Endothelial cell (in vitro differentiated cells): ENCODE measurements at places on chromosomes 5 and 9.

DNA sequence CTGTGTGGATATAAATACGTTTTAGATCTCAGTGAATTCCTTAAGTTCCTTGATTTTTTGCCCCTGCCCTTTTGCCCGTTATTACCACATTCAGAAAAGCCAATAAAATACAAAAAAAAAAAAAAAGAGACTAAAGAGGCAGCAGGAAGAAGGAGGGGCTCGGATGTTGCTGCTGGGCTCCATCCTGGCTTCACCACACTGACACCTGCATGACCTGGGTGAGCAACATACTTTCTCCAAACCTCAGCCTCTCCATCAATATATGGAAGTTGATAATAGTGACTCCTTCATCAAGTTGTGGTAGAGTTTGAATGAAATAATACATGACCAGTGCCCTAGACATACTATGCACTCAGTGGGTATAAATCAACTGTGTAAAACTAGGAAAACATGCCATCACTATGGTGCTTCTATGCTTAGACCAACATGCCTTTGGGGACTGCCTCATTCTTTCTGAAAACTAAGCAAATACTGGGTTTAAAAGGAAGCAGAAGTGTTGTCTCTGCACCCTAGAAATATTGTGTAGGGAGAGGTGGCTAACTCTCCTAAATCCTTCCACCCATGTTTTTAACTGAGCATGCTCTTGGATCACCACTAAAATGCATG, 243.0 kb downstream of the PIK3R1 start:
- DNase-seq = no peak
- no peaks in the 10 kb centered on the region for H3K4me1 ChIP-seq
- no peaks in the 10 kb centered on the region for H3K36me3 ChIP-seq
- no peaks in the 10 kb centered on the region for H3K27me3 ChIP-seq
- H3K27ac ChIP-seq = no peak overlapping the region
- no peak overlapping the region for H3K4me3 ChIP-seq

- H3K36me3 ChIP-seq = no peaks in the 10 kb centered on the region
- DNase-seq = no peak
- H3K27ac ChIP-seq = no peak overlapping the region
- H3K27me3 ChIP-seq = no peaks in the 10 kb centered on the region
- H3K4me3 ChIP-seq = no peak overlapping the region
- H3K4me1 ChIP-seq = no peaks in the 10 kb centered on the region
Measured at GRCh38 chr5:169795338-169795737, 158.3 kb downstream of the DOCK2 start.

DNA sequence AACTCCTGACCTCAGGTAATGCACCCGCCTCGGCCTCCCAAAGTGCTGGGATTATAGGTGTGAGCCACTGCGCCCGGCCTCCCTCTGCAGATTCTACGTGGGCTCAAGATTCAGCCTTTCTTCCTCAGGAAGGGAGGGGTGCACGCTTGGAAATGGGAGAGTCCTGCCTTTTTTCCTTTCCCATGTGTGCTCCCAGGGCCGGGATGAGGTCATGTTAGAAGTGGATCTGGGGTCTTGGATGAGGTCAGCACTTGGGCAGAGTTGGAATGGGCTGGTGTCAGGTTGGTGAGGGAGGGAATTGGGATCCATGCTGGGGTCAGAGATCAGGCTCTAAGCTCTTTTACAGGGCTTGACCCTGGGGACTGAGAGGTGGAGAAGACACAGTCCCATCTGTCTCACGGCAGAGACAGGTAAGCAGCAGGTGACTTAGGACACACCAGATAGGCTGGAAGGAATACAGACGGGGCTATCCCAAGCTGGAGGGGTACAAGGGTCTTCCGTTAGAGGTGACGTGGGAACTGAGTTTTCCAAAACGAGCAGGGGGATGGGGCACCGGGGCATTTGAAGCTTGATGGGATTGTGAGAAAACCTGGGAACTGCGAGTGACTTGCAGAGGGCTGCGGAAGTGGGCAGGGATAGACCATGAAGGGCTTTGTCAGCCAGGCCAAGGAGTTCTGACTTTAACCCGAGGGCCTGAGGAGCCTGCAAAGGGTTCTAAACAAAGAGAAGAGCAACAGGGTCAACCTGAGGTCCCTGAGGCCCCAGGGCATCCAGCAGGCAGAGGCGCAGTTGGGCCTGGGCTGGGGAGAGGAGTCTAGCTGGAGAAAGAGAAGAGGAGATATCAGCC, 1.8 kb upstream of the AQP7 start:
- no peak for DNase-seq
- no peak overlapping the region for H3K27ac ChIP-seq
- H3K36me3 ChIP-seq = no peaks in the 10 kb centered on the region
- peaks cover 10% of the 10 kb centered on the region for H3K27me3 ChIP-seq
- no peak overlapping the region for H3K4me3 ChIP-seq

- no peaks in the 10 kb centered on the region for H3K27me3 ChIP-seq
- H3K36me3 ChIP-seq = no peaks in the 10 kb centered on the region
- no peak overlapping the region for H3K27ac ChIP-seq
- H3K4me3 ChIP-seq = no peak overlapping the region
Measured at GRCh38 chr5:106086352-106086751, 1584.4 kb downstream of the EFNA5 start.

- H3K27ac ChIP-seq = no peak overlapping the region
- DNase-seq = no peak
- H3K36me3 ChIP-seq = no peaks in the 10 kb centered on the region
- no peaks in the 10 kb centered on the region for H3K4me1 ChIP-seq
- H3K27me3 ChIP-seq = no peaks in the 10 kb centered on the region
Measured at GRCh38 chr9:6711403-6711802, 46.4 kb upstream of the KDM4C start.

GRCh38 chr9:1414711-1415131, 364.6 kb downstream of the DMRT2 start:
- no peaks in the 10 kb centered on the region for H3K4me1 ChIP-seq
- no peaks in the 10 kb centered on the region for H3K27me3 ChIP-seq

- peaks cover 6% of the 10 kb centered on the region for H3K27me3 ChIP-seq
- H3K36me3 ChIP-seq = peaks cover 7% of the 10 kb centered on the region
- no peak overlapping the region for H3K4me3 ChIP-seq
- H3K4me1 ChIP-seq = peaks cover 16% of the 10 kb centered on the region
- H3K27ac ChIP-seq = no peak overlapping the region
Measured at GRCh38 chr9:134177624-134178393, 13.4 kb upstream of the RNU6ATAC start.

- H3K27me3 ChIP-seq = peaks cover 8% of the 10 kb centered on the region
- no peak overlapping the region for H3K27ac ChIP-seq
- no peaks in the 10 kb centered on the region for H3K36me3 ChIP-seq
- no peak for DNase-seq
Measured at GRCh38 chr5:132752581-132753125, 5.4 kb downstream of the CCNI2 start.

GRCh38 chr9:89880161-89880560, 275.3 kb downstream of the GADD45G start:
- no peak for DNase-seq
- no peak overlapping the region for H3K4me3 ChIP-seq
- no peaks in the 10 kb centered on the region for H3K36me3 ChIP-seq
- H3K4me1 ChIP-seq = no peaks in the 10 kb centered on the region
- no peak overlapping the region for H3K27ac ChIP-seq
- H3K27me3 ChIP-seq = peaks cover 10% of the 10 kb centered on the region

GRCh38 chr5:58921159-58921558, 338.3 kb downstream of the RAB3C start:
- H3K36me3 ChIP-seq = no peaks in the 10 kb centered on the region
- no peak overlapping the region for H3K4me3 ChIP-seq
- DNase-seq = no peak
- no peak overlapping the region for H3K27ac ChIP-seq

DNA sequence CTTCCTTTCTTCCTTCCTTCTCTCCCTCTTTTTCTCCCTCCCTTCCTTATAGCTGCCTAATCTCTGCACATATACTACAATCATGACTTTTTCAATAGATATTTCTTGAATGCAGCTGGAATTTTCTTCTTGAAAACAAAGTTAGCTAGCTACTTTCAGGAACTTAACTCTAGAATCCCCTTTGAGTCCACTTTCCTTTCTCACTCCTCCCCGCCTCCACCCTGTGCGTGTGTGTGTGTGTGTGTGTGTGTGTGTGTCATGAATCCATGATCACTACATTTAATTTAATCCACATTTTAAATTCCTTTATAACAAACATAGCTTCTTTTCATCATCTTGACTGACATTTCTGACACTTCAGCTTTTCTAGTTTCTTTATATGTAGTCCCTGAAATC, 167.5 kb upstream of the KLF9 start:
- H3K27ac ChIP-seq = no peak overlapping the region
- peaks cover 1% of the 10 kb centered on the region for H3K27me3 ChIP-seq
- no peaks in the 10 kb centered on the region for H3K4me1 ChIP-seq
- H3K36me3 ChIP-seq = no peaks in the 10 kb centered on the region

DNA sequence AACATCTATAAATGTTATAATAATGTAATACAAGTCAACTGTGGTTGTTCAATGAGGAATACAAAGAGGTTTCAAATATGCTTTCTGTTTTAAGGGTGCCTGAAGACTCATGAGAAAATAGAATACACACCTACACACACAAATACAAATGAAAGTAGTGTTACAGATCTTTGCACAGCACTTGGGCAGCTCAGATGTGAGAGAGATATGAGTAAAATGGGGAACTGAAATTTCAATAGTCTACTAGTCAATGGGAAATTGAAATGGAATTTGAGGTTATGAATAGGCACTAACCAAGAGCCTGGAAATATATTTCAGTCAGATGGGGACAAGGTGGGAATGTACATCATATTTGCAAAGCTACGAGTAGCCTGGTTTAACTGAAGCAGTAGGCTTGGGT, 96.6 kb downstream of the ISL1 start:
- no peak overlapping the region for H3K4me3 ChIP-seq
- no peaks in the 10 kb centered on the region for H3K36me3 ChIP-seq
- H3K27ac ChIP-seq = no peak overlapping the region
- no peak for DNase-seq
- H3K27me3 ChIP-seq = no peaks in the 10 kb centered on the region
- H3K4me1 ChIP-seq = no peaks in the 10 kb centered on the region

GRCh38 chr9:97059626-97060025, 20.7 kb upstream of the CTSV start:
- no peaks in the 10 kb centered on the region for H3K36me3 ChIP-seq
- no peaks in the 10 kb centered on the region for H3K27me3 ChIP-seq
- no peak overlapping the region for H3K27ac ChIP-seq
- H3K4me3 ChIP-seq = no peak overlapping the region
- no peak for DNase-seq

DNA sequence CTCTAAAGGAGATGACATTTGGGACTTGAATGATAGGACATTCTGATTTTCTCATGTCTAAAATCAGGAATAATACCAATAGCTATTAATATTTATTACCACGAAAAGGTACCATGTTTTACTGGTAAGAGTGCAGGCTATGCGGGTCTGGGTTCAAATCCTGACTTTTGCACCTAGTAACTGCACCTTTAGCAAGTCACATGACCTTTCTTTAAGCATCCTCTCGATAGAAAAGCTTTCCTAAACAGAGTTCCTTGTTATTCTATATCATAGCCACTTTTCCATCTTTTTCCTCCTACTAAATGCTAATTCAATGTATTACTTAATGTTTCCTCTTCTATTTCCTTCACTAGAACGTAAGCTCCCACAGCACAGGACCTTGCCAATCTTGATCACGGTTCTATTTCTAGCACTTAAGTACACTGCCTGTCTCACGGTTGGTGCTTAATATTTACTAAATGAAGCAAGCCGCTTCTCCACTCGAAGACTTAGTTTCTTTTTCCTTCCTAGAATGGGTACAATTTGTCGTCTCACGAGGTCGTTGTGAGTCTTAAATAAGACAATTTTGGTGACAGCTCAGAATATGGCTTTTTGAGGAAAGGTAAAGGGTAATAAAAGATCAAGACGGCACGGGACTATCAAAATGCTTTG, 816 bp downstream of the RBM18 start:
- H3K27me3 ChIP-seq = no peaks in the 10 kb centered on the region
- peak overlapping the region; percentile 91 for H3K4me3 ChIP-seq
- DNase-seq = no peak
- H3K4me1 ChIP-seq = peaks cover 44% of the 10 kb centered on the region
- H3K36me3 ChIP-seq = peaks cover 18% of the 10 kb centered on the region

DNA sequence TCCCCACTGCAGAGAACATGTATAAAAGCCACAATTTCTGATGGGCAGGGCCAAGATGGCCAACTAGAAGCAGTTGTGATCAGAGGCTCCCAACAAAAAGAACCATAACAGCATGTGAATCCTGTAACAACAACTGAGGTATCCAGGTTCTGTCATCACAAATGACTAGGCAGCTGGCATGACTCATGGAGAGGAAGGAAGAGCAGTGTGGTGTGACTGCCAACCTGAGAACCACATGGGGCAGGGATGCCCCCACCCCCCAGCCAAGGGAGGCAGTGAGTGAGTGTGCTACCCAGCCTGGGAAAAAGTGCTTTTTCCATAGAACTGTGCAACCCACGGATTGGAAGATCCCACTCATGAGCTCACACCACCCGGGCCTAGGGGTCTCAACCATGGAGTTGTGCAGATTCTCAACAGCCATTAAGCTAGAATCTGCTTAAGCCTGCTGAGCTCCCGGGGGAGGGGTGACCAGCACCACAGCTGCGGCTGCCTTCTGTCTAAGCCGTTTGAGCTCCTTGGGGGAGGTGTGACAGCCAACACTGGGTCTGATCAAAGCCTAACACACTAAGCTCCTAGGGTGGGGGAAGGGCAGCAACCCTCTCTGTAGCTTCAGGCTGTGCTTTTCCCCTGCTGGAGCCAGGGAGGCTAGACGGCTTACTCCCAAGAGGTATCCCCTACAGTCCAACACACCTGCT, 80.1 kb upstream of the DMAC1 start:
- no peak overlapping the region for H3K4me3 ChIP-seq
- no peak for DNase-seq
- H3K36me3 ChIP-seq = peaks cover 14% of the 10 kb centered on the region
- no peaks in the 10 kb centered on the region for H3K27me3 ChIP-seq

DNA sequence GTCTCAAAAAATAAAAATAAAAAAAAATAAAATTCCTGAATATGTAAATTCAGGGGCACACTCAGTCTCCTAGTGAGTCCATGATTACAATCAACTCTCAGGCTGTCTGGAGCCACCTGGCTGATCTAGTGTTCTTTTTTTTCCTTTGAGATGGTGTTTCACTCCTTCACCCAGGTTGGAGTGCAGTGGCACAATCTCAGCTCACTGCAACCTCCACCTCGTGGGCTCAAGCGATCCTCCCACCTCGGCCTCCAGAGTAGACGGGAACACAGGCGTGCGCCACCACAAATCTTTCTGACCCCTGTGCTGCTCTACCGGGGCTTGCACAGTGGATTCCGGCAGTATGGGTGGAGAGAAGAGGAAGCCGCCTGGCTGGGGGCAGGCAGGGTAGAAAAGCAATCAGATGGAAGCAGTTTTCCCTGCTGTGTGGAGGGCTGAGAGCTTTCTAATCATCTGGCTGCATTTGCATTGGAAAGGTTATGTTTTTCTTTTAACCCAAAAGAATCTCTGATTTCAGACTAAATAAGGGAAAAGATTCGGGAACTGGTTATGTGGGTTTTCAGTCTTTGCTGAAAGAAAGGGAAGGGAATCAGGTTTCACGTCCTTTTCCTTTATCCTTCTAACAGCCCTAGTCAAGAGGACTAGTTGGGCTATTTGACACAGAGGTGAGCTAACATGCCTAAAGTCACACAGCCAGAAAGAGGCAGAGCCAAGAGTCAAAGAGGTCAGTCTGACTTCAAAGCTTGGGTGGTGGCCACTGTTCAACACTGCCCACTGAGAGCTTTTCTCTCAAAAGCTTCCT, 26.3 kb upstream of the CORO2A start:
- peaks cover 7% of the 10 kb centered on the region for H3K27me3 ChIP-seq
- no peak overlapping the region for H3K4me3 ChIP-seq
- DNase-seq = no peak
- no peaks in the 10 kb centered on the region for H3K36me3 ChIP-seq
- H3K4me1 ChIP-seq = peaks cover 16% of the 10 kb centered on the region
- peak overlapping the region; percentile 18 for H3K27ac ChIP-seq
